ENCODE measurements at places on chromosomes 5 and 9.

DNA sequence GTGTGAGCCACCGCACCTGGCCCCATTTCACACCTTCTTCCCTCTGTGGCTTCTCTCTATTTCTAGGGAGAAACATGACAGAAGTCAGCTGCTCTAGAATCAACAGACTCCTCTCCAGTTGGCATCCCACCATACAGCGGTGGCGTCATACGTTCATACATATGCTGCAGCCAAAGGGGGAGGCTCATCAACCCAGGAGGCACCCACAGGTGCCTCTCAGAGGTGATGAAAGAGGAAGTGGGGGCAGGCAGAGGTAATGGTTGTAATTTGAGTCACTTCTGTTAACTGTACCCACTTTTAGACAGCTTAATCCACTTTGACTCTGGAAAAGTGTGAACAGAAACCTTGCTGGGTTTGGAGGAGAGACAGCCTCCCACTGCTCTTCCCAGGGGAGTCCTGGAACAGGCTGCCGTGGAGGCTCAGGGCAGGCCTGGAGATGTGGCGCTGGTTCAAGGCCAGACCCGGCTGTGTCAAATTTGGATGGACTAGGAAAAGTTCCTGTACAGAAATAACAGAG is 47.3 kb upstream of the SUB1 start:
- no peak for DNase-seq

- DNase-seq: no peak
Measured at GRCh38 chr5:53515988-53516387, 35.6 kb downstream of the FST start.

- DNase-seq: no peak
Measured at GRCh38 chr5:146781157-146781556, 97.4 kb downstream of the PPP2R2B start.

GRCh38 chr9:94649100-94649819 is 9.9 kb upstream of the FBP1 start:
- DNase-seq: no peak

- no peak for DNase-seq
Measured at GRCh38 chr9:113701774-113702755, 174.0 kb upstream of the ZNF618 start.

DNA sequence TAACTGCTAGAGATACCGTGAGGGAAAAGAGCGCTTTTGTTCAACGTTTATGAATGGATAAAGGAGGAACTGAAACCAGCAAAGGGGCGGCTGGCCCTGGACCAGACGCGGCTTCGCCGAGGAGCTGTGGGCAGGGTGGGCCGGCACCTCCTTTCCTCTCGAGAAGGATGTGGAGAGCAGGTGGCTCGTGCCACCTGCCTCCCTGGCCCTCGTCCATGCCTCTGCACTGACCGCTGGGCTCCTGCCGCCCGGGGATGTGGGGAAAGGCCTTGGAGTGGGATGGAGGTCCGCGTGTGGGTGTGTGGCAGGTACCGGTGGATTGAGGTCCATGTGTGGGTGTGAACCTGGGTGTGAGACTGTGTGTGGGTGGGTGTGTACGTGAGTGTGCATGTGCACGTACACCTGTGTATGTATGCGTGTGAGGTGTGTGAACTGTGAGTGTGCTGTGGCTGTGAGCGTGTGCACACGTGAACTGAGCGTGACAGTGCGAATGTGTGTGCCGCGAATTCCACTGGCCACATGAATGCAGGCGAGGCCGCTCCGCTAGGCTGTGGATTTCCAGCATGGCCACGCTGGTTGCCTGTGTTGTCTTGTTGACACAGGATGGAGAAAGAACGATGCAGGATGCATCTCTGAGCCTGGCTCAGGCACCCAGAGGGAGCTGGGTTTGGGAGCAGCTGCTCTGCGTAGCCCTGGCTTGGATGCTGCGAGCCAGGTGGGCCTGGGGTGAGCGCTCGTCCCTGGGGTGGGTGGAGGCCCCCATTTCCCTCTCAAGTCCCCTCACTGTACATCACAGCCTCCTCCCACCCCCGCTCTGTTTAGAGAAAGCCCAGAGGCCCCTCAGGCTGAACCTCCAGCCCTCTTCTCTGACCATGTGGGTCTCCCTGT is 4.4 kb upstream of the CEP72 start:
- DNase-seq: no peak

DNA sequence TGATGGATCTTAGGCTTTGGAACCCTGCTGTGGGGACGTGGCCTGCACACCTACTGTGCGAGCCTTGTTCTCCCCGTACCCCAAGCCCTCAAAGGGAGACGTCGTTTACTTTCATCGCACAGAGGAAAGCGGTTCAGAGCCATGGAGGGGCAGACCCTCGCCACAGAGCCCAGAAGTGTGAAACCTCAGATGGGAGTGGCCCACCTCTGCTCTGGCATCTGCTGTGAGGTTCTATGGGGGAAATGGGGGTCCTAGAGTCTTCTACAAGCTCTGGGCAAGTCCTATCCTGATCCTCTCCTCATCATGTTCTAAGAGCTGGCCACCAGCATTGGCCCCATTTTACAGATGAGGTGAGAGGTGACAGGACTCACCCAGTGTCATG is 3.7 kb upstream of the RNF44 start:
- DNase-seq: no peak

GRCh38 chr9:4798281-4799032 is 5.7 kb downstream of the RCL1 start:
- no peak for DNase-seq

GRCh38 chr5:133400831-133401351 is 211.4 kb downstream of the FSTL4 start:
- DNase-seq: no peak

DNA sequence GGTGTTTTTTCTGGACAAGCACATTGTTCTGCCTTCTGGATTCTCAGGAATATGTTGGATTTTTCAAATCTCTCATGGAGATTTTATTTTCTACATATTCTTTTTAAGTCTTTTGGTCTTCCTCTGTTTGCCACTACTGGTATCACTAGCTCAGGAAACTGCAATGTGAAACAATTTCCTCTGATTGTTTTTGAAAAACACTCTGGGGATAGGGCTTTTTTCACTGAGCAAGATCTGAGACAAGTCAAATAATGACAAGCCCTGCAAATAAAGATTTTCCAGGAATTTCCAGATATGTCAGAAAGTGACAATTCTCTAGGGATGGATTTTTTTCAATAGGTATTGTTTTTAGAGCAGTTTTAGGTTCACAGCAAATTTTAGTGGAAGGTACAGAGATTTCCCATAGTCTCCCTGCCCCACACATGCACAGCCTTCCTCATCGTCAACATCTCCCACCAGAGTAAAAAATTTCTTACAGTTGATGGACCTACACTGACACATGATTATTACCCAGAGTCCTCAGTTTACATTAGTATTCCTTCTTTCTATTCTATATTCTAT is 86.9 kb upstream of the TMEM161B start:
- no peak for DNase-seq

DNA sequence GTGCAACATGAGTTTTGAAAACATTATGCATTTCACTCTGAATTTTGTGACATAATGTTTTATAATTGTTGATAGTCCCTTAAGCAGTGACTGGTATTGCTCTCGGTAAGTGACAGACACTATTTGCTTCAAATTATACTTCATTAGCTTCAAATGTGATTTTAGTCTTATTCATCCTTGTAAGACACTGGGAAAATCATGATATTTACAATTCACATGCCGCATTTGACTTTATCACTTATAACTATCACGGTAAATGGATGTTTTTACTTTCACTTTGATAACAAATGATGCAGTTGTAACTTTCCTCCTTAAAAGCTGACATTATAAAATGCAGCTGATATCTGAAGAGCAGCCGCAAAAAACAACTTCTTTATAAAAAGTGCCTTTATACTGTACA is 44.1 kb upstream of the ITGA2 start:
- no peak for DNase-seq

DNA sequence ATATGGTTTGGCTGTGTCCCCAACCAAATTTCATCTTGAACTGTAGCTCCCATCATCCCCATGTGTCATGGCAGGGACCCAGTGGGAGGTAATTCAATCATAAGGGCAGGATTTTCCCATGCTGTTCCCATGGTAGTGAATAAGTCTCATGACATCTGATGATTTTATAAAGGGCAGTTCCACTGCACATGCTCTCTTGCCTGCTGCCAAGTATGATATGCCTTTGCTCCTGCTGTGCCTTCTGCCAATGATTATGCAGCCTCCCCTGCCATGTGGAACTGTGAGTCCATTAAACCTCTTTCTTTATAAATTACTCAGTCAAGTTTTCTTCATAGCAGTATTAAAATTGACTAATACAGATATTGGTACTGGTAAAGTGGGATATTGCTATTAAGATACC is 42.4 kb downstream of the MARCHF11 start:
- no peak for DNase-seq

- DNase-seq: no peak
Measured at GRCh38 chr9:93461821-93462220, 8.4 kb upstream of the FAM120AOS start.

GRCh38 chr9:10858817-10859216 is 246.0 kb upstream of the PTPRD start:
- DNase-seq: no peak

DNA sequence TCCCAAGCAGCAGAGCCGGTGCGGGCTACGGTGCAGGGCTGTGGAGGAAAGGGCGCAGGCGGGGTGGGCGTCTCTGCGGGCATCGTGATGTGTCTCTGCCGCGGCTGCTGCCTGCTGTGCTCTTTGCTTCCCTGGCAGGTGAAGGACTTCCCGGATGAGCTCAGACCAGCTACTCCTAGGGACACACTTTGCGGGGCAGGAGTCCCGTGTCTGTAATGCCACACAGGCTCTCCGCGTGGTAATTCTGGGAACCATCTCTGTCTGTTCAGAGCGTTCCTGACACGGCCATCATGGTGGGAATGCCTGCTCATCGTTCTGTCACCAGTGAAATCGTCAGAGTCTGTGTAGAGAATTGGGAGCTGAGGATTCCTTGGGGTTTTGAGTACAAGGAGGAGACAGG is 235.5 kb downstream of the FANCC start:
- no peak for DNase-seq

DNA sequence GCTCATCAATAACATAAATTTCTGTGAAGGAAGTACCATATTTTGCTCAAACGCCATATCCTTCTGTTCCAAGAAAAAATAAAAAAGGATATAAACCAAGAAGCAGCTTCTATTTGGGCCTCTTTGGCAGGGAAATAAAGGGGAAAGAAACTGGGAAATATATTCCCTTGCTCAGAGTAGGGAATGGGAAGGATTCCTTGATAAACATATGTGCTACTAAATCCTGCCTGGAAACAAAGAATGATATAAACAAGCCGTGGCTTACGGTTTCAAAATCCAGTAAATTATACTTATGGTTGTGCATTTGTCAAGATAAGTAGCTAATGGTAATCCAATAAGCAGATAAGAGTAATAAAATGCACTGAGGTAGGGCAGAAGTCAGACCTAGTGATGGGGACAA is 481.6 kb downstream of the NTRK2 start:
- no peak for DNase-seq

- no peak for DNase-seq
Measured at GRCh38 chr5:112122353-112122752, 296.7 kb downstream of the EPB41L4A start.

DNA sequence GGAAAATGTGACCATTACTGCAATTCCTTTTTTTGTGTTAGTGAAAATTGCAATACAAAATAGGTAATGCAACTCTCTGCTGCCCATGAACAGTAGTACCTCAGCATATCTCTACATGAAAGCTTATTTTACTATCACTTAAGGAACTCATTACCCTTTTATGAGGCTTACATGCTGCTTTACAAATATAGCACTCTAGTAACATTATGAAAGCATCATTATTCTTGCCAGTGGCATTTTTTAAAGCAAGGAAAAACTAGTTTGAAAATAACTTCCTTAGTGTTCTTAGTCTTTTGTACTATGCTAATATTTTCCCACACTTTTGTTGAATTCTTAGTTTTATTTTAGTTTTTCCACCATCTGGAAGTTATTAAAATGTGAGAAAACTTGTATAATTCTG is 797.3 kb upstream of the ARRDC3 start:
- no peak for DNase-seq

GRCh38 chr5:123080215-123080614 is 8.8 kb upstream of the PRDM6 start:
- DNase-seq: no peak

GRCh38 chr9:123011878-123012528 is 21.5 kb upstream of the GPR21 start:
- DNase-seq: no peak

DNA sequence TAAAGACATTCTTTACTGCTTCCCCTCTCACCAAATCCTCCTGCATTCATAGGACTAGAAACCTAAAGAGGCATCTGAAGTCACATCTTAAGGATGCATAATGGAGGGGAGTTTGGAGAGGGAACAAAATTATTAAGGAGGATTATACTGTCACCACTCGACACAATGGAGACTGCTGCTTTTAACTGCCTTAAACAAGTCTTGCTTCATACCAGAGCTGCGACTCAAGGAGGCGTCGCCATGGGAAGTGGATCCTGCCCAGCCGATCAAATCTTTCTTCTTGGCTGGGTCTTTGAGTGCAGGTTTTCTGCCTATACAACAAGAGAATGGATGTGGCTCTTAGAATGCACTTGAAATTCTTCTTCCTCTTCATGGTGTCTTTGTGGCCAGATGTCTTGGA is 66.7 kb upstream of the FOXE1 start:
- DNase-seq: no peak

DNA sequence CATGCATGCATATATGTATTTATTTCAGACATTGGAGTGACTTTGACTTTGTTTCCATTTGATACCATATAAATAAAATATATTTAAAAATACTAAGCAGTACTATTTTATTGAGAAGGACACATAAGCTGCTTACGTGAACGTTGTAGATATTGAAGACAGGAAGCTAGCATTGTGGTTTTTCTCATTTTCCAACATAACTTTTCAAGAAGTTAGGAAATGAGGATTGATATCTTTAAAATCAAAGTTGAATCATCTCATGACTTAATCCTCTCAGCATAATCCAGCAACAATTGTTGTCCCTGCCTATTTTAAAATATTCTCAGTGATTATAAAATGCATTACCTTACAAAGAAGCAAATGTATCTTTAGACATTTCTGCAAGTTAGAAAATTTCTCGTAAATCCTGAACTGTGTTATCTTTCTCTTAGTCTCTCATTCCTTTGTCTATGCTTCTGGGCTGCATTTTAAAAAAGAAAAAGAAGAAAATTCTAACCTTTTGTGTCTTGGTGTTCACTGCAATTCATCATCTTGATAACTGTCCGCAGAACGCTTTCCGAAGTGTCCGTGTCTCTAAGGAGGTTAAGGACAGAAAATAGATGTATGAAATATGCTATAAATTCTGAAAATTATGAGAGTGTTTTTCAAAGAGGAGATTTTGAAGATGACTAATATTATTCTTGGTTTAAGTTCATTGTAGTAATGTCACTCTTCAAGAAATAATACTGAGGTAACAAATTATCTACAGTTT is 1089.9 kb upstream of the CDH6 start:
- no peak for DNase-seq

GRCh38 chr5:135626636-135627035 is 47.8 kb upstream of the CXCL14 start:
- DNase-seq: no peak

DNA sequence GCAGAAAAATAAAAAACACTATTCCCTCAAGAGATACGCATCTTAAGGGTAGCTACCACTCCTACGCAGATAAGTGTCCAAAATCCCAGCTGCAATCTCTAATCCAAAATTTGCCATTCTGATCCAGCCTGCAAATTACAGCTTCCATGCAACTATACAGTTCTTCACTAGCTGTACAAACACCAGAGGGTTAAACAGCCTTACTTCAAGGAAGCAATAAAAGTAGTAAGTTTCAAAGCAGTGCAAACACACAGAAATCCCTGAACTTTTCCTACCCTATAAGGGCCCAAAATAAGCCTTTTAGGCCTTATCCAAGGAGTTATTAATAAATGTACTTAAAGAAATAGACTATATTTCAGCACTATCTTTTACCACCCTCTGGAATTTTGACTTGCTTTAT is 39.5 kb downstream of the PWWP2A start:
- DNase-seq: no peak

GRCh38 chr5:116482394-116482793 is 92.2 kb downstream of the SEMA6A start:
- no peak for DNase-seq

All from stimulated activated naive CD4-positive, alpha-beta T cell (primary cell).